T-helper 2 cell (primary cell): ENCODE measurements at places on chromosomes 11 and 22.
A peak's percentile ranks its signal among the peaks of the same experiment; 100 is the strongest.

GRCh38 chr11:57459164-57460021 lies 935 bp upstream of the RTN4RL2 start:
- DNase-seq = no peak

DNA sequence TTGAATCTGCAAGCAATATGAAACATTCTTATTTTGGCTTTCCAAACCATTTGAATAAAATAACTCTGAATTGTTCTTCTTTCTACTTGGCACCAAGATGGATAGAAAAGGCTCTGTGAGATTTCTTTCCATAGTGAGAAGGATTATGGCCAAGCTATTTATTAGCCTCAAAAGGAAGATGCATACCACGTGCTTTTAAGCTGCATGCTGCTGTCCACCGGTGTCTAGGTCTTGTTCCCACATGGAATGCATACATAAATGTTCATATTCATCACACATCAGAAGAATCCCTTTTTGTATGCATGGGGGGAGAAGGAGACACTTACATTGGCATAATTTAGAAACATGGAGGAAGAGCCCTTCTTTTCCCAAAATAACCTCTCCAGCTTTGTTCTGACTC lies 273.4 kb downstream of the FAM76B start:
- no peak for DNase-seq

GRCh38 chr11:64745521-64746328 lies 1.8 kb upstream of the RASGRP2 start:
- peak; percentile 54 for DNase-seq

DNA sequence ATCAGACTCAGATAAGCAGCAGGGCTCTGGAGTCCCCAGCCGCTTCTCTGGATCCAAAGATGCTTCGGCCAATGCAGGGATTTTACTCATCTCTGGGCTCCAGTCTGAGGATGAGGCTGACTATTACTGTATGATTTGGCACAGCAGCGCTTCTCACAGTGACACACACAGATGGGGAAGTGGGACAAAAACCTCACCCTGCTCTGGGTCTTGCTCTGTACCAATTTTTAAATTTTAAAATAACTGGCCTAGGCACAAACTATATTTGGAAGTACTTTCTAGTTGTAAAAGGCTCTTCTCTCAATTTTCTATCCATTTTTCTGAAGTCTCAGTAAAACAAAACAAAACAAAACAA lies 131.7 kb downstream of the VPREB1 start:
- no peak for DNase-seq

GRCh38 chr11:59480359-59480758 lies 7.2 kb downstream of the OR4D10 start:
- no peak for DNase-seq

- no peak for DNase-seq
Measured at GRCh38 chr11:31387379-31387778, 17.7 kb downstream of the DNAJC24 start.

- DNase-seq = no peak
Measured at GRCh38 chr22:50303515-50303847, 4.0 kb downstream of the PLXNB2 start.

DNA sequence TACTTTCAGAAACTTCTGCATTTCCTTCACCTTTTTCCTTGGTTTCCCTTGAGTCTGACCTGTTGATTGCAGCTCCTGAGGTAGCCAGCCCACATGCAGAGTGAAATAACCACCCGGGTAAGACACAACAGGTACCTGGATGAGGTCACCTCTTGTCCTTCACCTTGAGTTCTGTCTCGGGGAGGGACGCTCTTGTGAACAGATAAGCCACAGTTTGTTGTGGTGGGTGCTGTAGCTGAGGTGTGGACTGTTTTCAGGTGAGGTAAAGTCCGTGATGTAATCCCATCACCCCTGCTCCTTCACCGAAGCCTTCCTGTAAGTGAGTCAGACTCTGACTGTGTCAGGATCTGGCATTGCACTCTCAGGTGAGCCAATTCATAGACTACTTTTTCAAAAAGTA lies 183.1 kb downstream of the NAV2 start:
- DNase-seq = no peak

DNA sequence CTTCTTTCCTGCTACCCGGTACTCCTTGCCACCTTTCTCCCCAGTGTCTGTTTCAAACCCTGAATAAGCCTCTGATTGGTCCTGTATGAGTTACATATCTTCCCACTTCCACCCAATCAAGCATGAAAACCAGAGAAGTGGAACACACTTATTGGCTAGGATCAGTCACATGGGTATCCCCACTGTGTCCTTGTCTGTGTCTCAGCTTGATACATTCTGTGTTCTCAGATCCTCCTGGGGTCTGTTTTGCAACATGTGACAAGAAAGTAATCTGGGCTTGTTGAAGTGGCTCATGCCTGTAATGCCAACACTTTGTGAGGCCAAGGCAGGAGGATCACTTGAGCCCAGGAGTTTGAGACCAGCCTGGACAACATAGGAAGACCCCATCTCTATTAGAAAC lies 23.9 kb downstream of the MCHR1 start:
- DNase-seq = no peak
